ENCODE measurements at places on chromosomes 7 and 10.
A peak's percentile ranks its signal among the peaks of the same experiment; 100 is the strongest.

DNA sequence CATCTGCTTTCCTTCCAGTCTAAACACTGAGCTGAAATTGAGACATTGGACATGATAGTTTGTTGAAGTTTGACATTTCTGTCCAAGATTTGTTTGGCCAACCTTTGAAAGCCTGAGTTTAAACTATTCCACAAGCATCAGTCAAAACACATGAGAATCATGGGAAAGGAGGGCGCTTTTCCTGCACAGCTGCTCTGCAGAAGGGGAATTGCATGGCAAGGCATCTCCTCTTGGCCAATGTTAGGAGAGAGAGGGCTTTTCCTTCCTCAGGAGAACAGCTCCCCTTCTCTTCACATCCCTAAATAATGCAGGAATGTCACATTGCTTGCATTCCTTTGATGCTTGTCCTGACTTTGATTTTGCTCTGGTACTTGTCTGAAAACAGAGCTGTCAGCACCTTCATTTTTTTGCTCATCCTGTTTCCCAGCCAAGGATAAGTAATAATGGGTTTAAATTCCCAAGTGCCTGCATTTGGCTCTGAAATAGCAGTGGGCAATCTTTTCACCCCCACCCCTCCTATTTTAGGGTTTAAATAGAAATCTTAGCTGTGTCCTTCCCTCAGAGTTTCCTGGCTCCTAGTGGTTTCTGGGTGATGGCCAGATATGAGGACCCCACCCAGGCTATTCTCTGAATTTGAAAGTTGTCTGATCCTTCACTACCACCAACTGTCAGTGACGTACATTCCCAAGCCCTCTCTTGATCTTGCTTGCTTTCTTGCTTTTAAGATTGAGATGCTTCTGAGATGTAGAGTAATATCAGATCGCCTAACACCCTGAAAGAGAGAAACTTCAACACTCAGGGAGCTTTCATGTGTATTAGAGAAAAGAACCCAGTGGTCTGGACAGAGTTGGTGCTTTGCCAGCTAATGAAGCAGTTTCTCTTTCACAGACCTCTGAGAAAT, 75.2 kb upstream of the NPVF start:
- no peak for DNase-seq

DNA sequence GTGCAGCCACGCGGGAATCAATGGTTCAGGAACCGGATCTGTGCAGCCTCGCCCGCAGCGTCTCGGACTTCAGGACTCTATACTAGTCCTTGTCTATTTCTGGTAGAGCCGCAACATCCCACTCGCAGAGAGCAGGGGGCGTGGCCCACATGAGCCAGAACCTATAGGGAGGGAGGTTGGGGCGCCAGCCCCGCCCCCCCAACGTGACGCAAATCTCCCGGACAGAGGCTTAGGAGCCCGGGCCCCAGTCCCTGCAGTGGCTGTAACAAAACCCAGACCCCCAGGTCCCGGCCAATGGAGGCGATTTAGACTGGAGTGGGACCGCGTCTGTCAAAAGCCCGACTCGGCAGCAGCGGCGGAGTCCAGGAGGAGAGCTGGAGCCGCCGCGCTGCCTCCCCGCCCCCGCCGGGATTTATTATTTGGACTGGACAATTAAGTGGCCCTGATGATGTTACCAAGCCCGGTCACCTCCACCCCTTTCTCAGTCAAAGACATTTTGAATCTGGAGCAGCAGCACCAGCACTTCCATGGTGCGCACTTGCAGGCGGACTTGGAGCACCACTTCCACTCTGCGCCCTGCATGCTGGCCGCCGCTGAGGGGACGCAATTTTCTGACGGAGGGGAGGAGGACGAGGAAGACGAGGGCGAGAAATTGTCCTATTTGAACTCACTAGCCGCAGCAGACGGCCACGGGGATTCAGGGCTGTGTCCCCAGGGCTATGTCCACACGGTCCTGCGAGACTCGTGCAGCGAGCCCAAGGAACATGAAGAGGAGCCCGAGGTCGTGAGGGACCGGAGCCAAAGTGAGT, at the start of gene NKX2-3:
TSS of gene NKX2-3 (plus strand) at position 256 of the 809 bp plus-strand sequence. CDS start at position 446, 190 bp downstream.
- no peak for DNase-seq

DNA sequence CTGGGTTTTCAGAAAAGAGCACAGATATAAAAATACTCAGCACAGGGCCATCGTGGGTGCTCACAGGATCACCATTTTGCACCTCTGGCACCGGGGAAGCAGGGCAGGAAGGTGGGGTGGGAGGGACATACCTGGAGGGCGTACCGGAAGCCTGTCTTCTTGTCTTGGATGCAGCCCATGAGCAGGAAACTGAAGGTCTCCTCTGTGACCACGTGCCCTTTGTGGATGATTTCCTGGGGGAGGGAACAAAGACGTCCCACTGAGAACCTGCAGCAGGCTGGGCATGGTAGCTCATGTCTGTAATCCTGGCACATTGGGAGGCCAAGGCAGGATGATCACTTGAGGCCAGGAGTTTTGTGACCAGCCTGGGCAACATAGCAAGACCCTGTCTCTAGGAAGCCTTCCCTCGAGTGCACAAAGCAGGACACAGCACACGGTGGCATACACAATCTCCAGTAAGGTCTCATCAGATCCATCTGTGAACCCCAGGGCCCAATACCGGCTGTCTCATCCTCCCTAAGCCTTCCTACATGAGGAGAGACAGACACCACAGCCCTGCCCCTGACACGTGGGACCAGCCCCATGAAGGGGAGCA, 9.5 kb downstream of the PTCD1 start:
- DNase-seq, result no peak

GRCh38 chr7:21044913-21045568, 258.4 kb upstream of the SP8 start:
- no peak for DNase-seq

GRCh38 chr7:141074162-141074991, 513 bp downstream of the TMEM178B start:
- no peak for DNase-seq

GRCh38 chr10:556971-557637, 132.4 kb downstream of the DIP2C start:
- no peak for DNase-seq

- no peak for DNase-seq
Observed at GRCh38 chr7:107130487-107131220, 38.1 kb upstream of the HBP1 start.

GRCh38 chr7:106721816-106722785, 61.1 kb upstream of the CCDC71L start:
- no peak for DNase-seq

DNA sequence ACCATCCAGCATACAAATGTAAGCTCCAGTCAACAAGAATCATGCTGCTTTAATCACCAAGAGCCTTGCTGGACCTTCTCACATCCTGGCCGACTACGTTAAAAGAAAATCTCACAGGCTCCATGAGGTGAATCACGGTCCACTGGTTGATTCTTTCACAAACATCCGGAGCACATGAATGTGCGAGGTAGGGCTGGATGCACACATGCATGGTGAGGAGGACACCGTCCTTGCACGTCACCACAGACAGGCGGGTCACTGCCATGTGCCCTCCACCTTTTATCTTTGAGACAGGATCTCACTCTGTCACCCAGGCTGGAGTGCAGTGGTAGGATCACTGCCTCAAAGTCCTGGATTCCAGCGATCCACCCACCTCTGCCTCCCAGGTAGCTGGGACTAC, 265.1 kb downstream of the PARD3 start:
- no peak for DNase-seq

GRCh38 chr10:47143072-47143471, 156.9 kb upstream of the GDF10 start:
- no peak for DNase-seq

DNA sequence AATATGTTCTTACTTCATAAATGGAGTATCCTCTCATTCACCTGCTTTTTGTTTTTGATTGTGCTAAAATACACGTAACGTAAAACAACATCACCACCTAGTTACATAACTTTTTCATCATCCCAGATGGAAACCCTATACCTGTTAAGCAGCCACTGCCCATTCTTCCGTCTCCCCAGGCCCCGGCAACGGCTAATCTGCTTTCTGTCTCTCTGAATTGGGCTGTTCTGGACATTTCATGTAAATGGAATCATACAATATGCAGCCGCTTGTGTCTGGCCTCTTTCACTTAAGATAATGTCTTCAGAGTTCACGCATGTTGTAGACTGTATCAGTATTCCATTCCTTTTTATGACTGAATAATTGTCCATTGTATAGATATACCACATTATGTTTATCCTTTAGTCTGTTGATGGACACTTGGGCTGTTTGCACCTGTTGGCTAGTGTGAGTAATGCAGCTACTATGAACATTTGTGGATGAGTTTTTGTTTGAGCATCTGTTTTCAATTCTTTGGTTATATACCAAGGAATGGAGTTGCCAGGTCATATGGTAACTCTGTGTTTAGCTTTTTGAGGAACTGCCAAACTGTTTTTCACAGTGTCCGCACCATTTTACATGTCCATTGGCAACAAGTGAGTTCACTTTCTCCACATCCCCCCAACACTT, 14.1 kb upstream of the SUN1 start:
- no peak for DNase-seq

DNA sequence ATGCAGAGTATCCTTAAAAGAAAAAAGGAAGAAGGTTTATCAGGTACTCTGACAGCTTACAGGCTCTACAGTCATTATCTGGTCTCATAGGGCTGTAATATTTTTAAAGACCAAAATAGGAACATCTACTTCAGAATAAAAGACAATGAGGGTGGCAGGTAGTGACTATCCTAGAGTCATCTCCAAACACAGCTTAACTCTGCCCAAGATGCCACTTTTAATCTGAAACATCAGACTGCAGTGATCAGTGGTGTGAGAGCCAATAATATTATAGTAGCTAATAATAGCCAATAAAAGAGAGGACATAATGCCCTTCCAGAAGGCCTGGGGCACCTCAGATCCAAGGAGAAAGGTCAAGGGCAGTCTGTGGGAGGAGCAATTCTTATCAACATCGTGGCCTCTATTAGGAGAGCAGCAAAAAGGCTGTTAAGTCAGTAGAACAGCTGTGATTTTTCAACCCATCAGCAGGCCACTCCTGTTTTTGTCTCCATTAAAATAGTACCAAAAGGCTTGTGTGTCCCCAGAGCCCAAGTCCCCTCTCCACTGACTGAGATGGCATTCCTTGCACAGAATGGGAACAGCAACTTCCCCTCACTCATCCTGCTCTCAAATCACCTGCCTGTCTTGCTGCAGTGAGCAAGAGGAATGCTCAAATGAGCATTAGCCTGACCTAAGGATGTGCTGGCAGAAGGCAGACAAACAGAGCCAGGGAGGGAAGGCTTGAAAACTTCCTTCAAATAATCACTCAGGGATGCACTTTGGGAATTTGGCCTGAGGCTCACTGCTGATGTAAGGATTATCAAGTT, 20.7 kb upstream of the SPOCK2 start:
- no peak for DNase-seq

GRCh38 chr10:62075912-62076311, 174.4 kb downstream of the ARID5B start:
- no peak for DNase-seq

- DNase-seq, result no peak
Observed at GRCh38 chr10:20892011-20892585, 5.0 kb downstream of the NEBL start.

- DNase-seq, result no peak
Observed at GRCh38 chr7:42237811-42238541, 967 bp upstream of the GLI3 start.

GRCh38 chr10:123868038-123869019, 23.3 kb downstream of the CPXM2 start:
- no peak for DNase-seq

DNA sequence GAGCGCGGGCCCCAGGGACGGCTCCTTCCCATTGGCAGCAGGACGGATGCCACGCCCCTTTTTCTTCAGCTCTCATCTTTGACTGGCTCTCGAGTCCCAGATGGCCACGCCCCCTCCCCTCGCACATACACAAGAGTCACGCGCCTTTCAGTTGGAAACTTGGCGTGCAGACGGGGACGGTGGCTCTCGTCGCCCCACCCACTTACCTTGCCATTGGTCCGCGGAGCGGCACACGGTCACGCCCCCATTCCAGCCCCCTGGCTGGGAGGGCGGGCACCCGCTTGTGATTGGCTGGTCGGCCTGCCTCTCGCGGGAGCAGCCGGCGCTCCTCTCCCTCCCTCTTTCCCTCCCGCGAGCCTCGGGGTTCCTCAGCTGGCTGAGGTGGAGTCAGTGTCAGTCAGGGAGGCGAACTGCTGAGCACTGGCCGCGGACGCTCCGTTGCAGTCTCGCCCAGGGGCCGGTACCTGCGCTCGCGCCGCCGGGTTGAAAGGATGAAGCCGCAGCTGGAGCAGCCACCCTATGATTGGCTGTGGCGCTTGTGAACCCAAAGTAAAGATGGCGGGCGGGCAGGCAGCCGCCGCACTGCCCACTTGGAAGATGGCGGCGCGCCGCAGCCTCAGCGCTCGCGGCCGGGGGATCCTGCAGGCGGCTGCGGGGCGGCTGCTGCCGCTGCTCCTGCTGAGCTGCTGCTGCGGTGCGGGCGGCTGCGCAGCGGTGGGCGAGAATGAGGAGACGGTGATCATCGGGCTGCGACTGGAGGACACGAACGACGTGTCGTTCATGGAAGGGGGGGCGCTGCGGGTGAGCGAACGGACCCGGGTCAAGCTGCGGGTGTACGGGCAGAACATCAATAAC, at the start of gene CNNM2:
TSS of gene CNNM2 (plus strand) at position 333 of the 855 bp plus-strand sequence. CDS start at position 520, 187 bp downstream.
- DNase-seq, result peak; percentile 100

DNA sequence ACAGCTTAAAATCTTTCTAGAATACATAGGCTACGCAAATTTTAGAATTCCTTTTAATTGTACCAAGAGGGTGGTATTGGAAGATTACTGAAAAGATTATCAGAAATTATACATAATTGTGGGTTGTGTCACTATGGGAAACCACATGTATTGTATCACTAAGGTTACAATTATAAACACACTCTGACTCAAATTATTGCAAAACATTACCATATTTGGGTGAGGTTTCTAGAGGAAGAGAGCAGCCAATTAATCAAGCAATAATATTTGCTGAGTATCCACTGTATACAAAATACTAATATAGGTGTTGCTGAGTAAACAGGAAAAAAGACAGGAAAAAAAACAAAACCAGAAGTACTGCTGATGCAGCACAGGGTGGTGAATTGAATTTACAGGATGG, 3.1 kb upstream of the CAPZA2 start:
- DNase-seq, result no peak

DNA sequence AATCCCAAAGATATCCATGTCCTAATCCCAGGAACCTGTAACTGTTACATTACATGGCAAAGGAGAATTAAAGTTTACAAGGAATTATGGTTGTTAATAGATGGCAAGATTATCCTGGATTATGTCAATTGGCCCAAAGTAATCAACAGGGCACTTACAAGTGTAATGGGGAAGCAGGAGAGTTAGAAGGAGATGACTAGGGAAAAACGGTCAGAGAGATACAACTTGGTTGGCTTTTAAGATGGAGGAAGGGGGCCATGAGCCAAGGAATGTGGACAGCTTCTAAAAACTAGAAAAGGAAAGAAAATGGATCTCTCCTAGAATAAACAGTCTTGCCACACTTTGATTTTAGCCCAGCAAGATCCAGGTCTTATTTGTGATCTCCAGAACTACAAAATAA, 3.3 kb downstream of the JMJD1C start:
- DNase-seq, result no peak

- DNase-seq, result no peak
Observed at GRCh38 chr10:101562231-101562630, 25.8 kb downstream of the POLL start.

GRCh38 chr10:17237149-17237527, 9.1 kb downstream of the VIM start:
- DNase-seq, result no peak

GRCh38 chr7:51246258-51247245, 70.1 kb downstream of the COBL start:
- no peak for DNase-seq

All from esophagus squamous epithelium (tissue), 5 donors.